Breast epithelium (tissue), 4 donors: ENCODE measurements at places on chromosomes 3 and 15. TPM values are rescaled to one million over a fixed set of nuclear protein-coding genes. Genes with fewer than 3 reads are reported as not detected.

The ANKUB1 gene
- total RNA-seq = not detected

The HCN4 gene
- total RNA-seq = not detected

The TRIM71 gene
- under 0.01 TPM for total RNA-seq

The CCDC39 gene
- total RNA-seq = 0.33 TPM

The RTP3 gene
- not detected for total RNA-seq

The MASP1 gene
- 0.33 TPM for total RNA-seq

The CDHR4 gene
- not detected for total RNA-seq

The REC114 gene
- not detected for total RNA-seq

The FBXO40 gene
- total RNA-seq = not detected

GRCh38 chr15:45384700-45385099, 6.4 kb upstream of the GATM start:
- no peak overlapping the region for H3K27ac ChIP-seq
- H3K27me3 ChIP-seq = no peaks in the 10 kb centered on the region
- no peak overlapping the region for H3K4me3 ChIP-seq

DNA sequence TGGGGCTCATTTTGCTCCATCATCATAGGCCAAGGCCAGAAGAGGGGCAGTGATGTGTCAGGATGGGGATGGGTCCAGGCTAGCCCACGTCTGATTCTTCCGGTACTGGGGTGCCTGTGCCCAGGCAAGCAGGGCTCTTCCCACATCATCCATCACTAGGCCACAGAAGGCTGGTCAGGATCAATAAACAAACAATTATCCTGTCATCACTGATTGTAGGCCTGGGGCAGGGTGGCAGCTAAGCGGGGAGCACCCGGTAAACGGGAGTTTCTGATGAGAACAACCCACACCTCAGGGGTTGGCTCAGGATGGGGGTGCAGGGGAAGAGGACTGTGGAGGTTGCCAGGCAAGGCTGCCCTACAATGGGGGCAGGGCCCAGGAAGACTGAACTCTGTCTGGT, 18.1 kb upstream of the CACNA2D2 start:
- H3K4me3 ChIP-seq = no peak overlapping the region
- no peaks in the 10 kb centered on the region for H3K27me3 ChIP-seq
- no peak overlapping the region for H3K27ac ChIP-seq

- H3K27me3 ChIP-seq = no peaks in the 10 kb centered on the region
- no peak for DNase-seq
- H3K36me3 ChIP-seq = no peaks in the 10 kb centered on the region
- no peaks in the 10 kb centered on the region for H3K4me1 ChIP-seq
- H3K4me3 ChIP-seq = no peak overlapping the region
These were observed 60.3 kb downstream of the HEG1 start for GRCh38 chr3:124995460-124995994.

DNA sequence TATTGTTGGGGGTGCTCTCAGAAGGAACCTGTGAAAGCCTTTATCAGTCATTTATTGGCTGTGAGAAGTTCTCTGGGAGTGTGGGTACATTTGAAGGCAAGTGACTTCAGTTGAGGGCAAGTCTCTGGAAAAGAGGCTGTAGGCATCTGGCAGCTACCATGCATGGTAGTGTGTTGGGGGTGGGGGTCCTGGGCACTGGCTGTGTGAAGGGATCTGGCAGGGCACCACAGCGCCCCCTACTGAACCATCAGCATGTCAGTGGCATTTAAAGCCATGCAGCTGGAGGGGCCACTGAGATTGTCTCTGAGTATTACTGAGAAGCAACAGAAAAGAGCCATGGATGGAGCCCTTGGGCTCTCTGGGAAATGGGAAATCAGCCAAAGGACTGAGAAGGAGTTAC, 30.6 kb downstream of the CRTAP start:
- H3K27ac ChIP-seq = no peak overlapping the region
- H3K36me3 ChIP-seq = no peaks in the 10 kb centered on the region

DNA sequence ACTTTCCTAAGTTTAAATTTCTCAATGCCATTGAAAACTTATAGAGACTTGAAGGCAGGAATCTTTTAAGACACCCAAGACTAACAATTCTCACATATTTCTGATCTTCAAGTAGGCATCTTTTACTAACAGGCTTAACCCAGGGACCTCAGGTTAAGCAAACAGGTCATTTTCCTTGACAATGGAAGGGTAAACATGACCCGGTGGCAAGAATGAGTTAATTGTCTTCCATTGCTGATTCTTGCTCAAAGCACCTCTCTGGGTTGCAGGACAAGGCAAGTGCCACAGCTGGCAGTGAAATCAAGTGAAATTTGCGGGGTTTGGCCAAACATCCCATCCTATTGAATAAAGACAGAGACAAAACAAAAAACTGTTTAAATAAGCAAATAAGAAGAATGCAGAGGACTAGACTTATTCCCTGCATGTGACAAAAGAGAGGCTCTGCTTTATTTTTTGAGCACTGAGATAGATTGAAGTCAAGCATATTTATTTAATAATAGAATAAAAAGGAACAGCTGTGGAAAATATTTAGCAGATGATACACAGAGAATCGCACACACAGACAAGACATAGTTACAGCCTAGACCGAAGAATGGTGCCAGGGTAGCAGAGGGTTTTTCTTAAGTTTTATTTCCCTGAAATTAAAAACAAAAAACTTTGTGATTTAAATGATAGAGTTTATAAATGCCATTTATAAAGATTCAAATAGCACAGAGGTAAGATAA, 56.0 kb upstream of the MITF start:
- H3K4me3 ChIP-seq = no peak overlapping the region
- peak overlapping the region; percentile 26 for H3K27ac ChIP-seq
- no peaks in the 10 kb centered on the region for H3K27me3 ChIP-seq
- no peaks in the 10 kb centered on the region for H3K36me3 ChIP-seq
- no peaks in the 10 kb centered on the region for H3K4me1 ChIP-seq

- DNase-seq = no peak
- no peak overlapping the region for H3K27ac ChIP-seq
- no peaks in the 10 kb centered on the region for H3K4me1 ChIP-seq
- H3K36me3 ChIP-seq = no peaks in the 10 kb centered on the region
- no peaks in the 10 kb centered on the region for H3K27me3 ChIP-seq
- H3K4me3 ChIP-seq = no peak overlapping the region
These were observed 41.2 kb downstream of the PARP15 start for GRCh38 chr3:122618614-122619013.

GRCh38 chr3:58627570-58627885, 39.0 kb downstream of the FAM3D start:
- peaks cover 24% of the 10 kb centered on the region for H3K4me1 ChIP-seq
- H3K4me3 ChIP-seq = no peak overlapping the region
- DNase-seq = no peak
- peak overlapping the region; percentile 67 for H3K27ac ChIP-seq

DNA sequence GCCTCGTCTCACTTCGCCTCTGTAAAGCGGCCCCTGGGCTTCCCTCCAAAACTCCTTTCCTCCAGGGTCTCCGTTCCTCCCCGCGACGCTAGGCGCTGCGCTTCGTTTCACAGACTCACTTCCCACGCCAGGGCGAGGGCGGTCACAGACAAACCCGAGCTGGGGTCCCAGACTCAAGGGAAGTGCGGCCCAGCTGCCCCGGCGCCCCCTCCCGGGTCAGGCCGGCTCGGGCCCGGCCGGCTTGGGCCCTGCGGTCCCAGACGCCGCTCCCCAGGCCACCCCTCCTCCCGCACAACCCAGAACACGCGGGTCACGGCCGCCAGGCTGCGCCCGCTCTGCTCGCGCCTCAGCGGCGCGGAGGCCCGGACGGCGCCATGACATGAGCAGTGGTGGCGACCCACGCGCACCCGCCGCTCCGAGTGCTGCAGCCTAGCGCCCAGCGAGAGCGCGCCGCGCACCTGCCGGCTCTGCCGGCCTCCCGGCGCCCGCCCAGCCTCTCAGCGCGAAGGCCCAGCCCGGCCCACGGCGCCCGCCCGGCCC, 547 bp downstream of the NUP210 start:
- H3K36me3 ChIP-seq = no peaks in the 10 kb centered on the region
- H3K27ac ChIP-seq = peak overlapping the region; percentile 30
- peak overlapping the region; percentile 63 for H3K4me3 ChIP-seq

DNA sequence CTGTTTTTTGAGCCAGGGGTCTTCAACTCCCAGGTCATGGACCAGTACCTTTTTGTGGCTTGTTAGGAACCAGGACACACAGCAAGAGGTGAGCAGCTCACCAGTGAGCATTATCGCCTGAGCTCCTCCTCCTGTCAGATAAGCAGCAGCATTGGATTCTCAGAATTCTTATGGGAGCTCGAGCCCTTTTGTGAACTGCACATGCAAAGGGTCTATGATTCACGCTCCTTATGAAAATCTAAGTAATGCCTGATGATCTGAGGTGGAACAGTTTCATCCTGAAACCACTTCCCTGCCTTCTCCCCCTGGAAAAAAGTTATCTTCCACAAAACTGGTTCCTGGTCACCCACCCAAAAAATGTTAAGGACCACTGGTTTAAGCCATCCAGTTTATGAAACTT, 1047.6 kb downstream of the OTOL1 start:
- H3K36me3 ChIP-seq = no peaks in the 10 kb centered on the region
- H3K4me1 ChIP-seq = no peaks in the 10 kb centered on the region
- no peak overlapping the region for H3K4me3 ChIP-seq
- H3K27me3 ChIP-seq = no peaks in the 10 kb centered on the region
- H3K27ac ChIP-seq = no peak overlapping the region

GRCh38 chr3:184479426-184480126, 82.0 kb upstream of the EPHB3 start:
- H3K4me1 ChIP-seq = no peaks in the 10 kb centered on the region
- no peaks in the 10 kb centered on the region for H3K36me3 ChIP-seq
- no peak overlapping the region for H3K4me3 ChIP-seq
- no peak for DNase-seq
- no peak overlapping the region for H3K27ac ChIP-seq

- no peaks in the 10 kb centered on the region for H3K36me3 ChIP-seq
- H3K27me3 ChIP-seq = no peaks in the 10 kb centered on the region
- H3K4me1 ChIP-seq = no peaks in the 10 kb centered on the region
- H3K4me3 ChIP-seq = no peak overlapping the region
- H3K27ac ChIP-seq = no peak overlapping the region
These were observed 20.6 kb downstream of the COL8A1 start for GRCh38 chr3:99659032-99659431.

- no peak for DNase-seq
- no peak overlapping the region for H3K4me3 ChIP-seq
- no peaks in the 10 kb centered on the region for H3K27me3 ChIP-seq
- H3K4me1 ChIP-seq = no peaks in the 10 kb centered on the region
- no peak overlapping the region for H3K27ac ChIP-seq
These were observed 13.0 kb upstream of the IQGAP1 start for GRCh38 chr15:90375071-90375470.

DNA sequence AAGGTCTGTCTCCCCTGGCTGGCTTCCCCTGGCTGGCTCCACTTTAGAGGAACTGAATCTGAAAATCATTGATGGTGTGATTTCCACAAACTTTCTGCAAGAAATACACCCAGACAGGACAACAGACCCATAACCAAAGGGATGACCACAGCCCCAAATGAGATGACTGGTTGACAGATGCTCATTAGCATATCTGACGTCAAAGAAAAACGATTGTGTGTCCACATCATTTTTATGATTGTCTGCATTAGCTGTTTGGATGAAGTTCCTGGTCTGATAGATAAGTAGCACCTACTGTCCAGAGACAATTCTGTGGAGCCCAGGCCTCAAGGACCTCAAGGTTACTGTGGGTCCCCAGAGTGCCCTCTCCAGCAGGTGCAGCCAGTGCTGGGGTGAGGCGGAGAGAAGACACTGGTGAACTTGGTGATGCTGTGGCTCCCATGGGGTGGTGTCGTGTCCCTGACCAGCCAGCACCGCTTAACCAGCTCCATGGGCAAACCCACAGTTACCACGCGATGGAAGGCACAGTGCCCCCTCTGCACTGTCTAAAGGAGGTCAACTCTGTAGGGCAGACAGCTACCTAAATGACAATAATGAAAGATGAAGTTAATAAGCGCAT, 127.4 kb downstream of the NSMCE3 start:
- DNase-seq = no peak
- H3K4me3 ChIP-seq = no peak overlapping the region
- peaks cover 15% of the 10 kb centered on the region for H3K27me3 ChIP-seq
- no peaks in the 10 kb centered on the region for H3K36me3 ChIP-seq

DNA sequence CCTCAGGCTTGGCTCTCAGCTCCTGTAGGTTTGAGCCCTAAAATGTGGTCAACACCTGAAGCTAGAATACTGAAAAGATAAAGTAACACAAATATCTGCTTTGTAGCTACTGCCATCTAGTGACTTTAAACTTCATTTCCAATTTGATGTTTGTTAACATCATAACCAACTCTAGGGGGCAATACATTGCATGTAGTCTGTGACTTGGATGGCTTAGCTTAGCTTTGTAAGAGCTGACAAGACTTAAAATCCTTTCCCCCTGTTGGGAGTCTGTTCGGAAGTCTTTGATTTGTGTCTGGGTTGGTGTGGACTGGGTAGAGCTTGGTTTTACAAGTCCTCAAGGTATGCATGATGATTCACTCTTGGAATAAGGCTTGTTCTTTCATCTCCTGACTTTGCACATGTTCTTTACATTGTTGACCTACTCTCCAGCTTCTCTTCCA, 51.7 kb downstream of the SCN11A start:
- H3K4me3 ChIP-seq = no peak overlapping the region
- no peak for DNase-seq

GRCh38 chr3:100546020-100546744, 53.8 kb downstream of the TMEM45A start:
- no peaks in the 10 kb centered on the region for H3K4me1 ChIP-seq
- H3K4me3 ChIP-seq = no peak overlapping the region
- no peak for DNase-seq
- H3K36me3 ChIP-seq = no peaks in the 10 kb centered on the region

GRCh38 chr15:70765504-70766281, 2.3 kb upstream of the UACA start:
- no peak overlapping the region for H3K4me3 ChIP-seq
- H3K27me3 ChIP-seq = no peaks in the 10 kb centered on the region
- H3K4me1 ChIP-seq = no peaks in the 10 kb centered on the region
- DNase-seq = no peak
- H3K36me3 ChIP-seq = no peaks in the 10 kb centered on the region

DNA sequence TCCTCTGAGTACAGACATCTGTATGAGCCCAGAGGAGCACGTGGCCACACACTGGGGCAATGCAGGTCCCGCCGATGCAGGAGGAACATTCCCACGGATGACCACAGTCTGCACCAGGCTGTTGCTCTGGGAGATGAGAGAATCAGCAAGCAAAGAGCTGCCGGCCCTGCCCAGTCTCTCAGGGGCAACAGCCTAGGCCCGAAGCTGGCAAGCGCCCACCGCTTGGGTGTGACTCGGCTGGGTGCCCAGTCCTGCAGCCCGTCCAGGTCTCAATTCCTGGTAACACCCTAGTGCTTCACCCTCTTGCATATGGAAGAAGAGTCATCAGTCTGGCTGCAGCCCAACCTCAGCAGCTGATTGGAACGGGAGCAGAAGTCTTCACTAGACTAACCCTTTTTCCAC, 153.7 kb upstream of the HES1 start:
- no peak overlapping the region for H3K27ac ChIP-seq
- DNase-seq = no peak
- peaks cover 6% of the 10 kb centered on the region for H3K4me1 ChIP-seq
- H3K4me3 ChIP-seq = no peak overlapping the region

DNA sequence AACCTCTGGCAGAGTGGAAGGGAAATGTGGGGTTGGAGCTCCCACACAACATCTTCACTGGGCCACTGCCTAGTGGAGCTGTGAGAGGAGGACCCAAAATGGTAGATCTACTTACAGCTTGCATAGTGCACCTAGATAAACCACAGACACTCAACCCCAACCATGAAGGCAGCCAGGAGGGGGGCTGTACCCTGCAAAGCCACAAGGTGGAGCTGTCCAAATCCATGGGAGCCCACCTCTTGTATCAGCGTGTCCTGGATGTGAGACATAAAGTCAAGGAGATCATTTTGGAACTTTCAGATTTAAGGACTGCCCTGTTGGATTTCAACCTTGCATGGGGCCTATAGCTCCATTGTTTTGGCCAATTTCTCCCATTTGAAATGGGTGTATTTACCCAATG, 20.9 kb downstream of the TP63 start:
- H3K27me3 ChIP-seq = no peaks in the 10 kb centered on the region
- H3K36me3 ChIP-seq = no peaks in the 10 kb centered on the region
- H3K27ac ChIP-seq = no peak overlapping the region
- DNase-seq = no peak
